Stimulated activated CD8-positive, alpha-beta memory T cell treated with anti-CD3 and anti-CD28 coated beads, Interleukin-15, amount 100 ng/mL, for 48 hours (primary cell): ENCODE measurements at places on chromosomes 3 and 15.
A peak's percentile ranks its signal among the peaks of the same experiment; 100 is the strongest.

DNA sequence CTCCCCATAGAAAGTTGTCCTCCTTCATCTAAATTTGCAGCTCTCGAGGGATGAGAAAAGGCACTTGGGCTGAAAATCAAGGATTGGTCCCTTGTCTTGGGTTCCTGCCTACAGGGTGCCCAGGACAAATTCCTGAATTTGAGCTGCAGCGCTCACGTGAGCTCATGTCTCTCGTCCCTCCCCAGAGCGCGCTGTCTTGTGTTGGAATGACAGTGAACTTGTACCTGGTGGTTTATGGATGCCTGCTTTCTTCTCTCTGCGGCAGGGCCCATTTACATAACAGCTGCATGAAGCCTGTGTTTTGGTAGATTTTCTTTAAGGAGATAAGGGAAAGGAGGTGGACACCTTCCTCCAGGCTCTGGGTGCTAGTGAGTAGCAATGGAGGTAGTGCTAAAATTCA is 4.3 kb downstream of the RYR3 start:
- no peak for DNase-seq

- no peak for DNase-seq
Measured at GRCh38 chr15:85318048-85318731, 62.2 kb upstream of the AKAP13 start.

DNA sequence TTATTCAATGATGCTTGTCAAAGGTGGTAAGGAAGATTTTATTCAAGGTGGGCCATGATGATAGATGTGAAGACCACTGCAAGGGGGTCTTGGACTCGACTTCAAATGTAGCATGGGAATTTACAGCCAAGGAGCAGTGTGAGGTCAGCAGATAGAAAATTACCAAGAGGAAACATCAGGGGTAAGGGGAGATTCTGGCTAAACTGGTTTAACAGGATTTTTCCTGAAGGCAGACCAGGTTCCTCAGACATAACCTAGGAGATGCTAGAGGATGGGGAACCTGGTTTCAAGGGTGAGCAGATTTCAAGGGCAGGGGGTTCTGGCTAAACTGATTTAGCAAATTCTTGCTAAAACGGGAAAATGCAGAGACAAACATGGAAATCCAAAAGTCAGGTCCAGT is 464.9 kb downstream of the TAFA4 start:
- no peak for DNase-seq

DNA sequence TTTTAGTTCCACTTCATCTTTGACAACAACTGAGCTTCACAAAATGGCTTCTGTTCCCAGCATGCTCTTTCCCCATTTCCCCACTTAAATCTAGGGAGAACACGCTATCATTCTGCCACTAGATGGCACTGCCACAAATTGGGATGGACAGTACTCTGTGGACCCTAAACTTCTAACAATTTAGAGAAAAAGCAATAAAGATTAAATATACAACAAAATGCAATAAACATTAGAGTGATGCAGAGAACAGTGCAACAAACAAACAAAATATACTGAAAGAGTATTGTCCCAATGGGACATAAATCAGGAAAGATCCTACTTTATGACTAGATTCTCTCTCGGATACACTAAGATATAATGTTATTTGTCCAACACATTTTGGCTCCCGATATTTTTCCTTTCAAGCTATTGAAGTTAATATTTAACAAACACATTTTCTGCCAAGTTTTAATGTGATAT is 169.7 kb upstream of the TMCO5A start:
- DNase-seq: peak; percentile 9

- peak; percentile 33 for DNase-seq
Measured at GRCh38 chr3:40580494-40581091, 55.8 kb downstream of the ZNF621 start.

- DNase-seq: no peak
Measured at GRCh38 chr15:73984208-73984979, 7.7 kb downstream of the STOML1 start.

- no peak for DNase-seq
Measured at GRCh38 chr3:42749753-42750231, 23.3 kb downstream of the CCDC13 start.

DNA sequence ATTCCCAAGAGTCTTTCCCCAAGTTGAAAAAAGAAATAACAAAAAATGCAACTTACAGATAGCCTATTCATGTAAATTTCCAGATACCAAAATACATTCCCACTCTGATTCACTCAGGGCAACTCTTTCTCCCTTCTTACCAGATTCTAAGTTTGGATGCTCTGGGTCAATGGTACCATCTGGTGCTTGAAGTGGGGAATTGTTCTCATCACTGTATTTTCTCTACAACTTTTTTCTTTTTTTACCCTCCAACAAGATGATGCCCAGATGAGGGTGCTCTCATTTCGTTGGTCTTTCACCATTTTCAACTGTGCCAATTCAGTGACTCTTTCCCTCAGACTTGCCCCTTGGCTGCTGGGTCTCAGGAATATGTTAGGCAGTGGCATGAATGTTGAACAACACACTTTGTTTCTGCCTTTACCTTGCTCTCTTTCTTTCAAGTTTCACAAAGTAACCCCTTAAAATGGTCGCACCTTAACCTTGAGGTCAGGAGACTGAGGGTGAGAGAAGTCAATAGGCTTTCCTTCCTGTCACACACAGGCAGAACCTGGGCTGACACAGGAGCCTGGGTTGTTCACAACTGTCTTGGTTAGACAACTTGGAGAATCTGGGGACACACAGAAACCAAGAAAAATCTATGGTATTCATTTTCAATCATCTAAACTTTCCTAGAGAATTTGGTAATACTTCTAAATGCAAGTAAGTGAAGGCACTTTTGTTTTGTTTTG is 330.7 kb upstream of the SLCO3A1 start:
- DNase-seq: no peak

- DNase-seq: no peak
Measured at GRCh38 chr3:113897373-113897777, 50.4 kb upstream of the ZDHHC23 start.

DNA sequence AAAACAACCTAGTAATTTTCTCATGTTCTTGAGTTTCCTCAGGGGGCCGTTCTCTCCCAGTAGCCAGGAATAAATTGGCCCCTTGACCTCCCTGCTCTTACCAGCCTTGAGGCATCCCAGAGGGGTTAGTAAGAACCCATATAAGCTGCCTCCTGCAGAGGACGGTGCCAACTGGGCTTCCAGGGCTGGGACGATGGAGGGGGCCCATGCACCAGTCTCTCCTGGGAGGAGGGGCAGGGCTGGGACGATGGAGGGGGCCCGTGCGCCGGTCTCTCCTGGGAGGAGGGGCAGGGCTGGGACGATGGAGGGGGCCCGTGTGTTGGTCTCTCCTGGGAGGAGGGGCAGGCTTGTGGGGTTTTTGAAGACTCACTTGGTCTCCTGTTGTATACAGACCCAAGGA is 22.0 kb downstream of the LINGO1 start:
- DNase-seq: no peak

DNA sequence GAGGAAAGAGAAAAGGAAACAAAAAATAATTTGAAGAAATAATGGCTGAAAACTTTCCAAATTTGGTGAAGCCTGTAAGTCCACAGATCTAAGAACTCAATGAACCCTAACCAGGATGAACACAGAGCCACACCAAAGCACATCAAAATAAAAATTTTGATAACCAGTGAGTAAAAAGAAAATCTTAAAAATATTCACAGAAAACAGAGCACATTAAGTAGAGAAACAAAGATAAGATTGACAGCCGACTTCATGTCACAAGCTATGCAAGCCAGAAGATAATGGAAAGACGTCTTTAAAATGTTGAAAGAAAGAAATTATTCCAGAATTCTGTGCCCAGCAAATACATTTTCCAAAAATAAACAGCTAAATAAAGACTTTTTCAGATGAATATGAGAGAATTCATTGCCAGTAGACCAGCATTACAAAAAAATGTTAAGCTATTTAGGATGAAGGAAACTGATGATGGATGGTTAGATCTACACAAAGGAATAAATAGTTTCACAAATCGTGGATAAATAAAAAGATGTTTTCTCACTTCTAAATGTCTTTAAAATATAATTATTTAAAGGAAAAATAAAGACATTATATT is 140.2 kb upstream of the SKOR1 start:
- no peak for DNase-seq

DNA sequence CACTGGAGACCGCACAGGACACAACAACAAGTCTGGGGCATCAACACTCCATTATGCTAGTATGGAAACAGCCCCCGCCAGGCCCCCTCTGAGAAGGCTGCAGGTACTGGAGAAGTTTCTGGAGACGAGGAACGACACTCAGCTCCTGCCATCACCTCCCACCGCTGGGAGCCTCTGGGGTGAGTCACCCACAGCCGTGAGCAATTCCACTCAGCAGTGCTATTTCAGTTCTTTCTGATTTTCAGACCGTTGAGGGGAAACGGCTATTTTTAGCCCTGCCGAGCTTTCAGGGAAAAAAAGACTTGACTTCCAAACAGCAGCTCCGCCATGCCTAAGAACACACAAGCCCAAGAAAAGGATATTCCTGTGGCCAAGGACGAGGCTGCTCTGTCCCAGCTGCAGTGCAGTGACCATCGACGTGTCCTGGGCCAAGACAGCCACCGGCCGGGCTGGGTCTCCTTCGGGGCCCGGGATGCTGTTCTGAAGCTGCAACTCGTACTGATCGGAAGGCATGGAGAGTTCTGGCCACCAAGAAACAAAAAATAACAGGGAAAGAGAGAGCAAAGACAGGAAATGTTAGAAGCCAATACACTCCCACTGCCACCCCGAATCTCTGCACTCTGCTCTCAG is 40.8 kb downstream of the NUP210 start:
- DNase-seq: no peak

DNA sequence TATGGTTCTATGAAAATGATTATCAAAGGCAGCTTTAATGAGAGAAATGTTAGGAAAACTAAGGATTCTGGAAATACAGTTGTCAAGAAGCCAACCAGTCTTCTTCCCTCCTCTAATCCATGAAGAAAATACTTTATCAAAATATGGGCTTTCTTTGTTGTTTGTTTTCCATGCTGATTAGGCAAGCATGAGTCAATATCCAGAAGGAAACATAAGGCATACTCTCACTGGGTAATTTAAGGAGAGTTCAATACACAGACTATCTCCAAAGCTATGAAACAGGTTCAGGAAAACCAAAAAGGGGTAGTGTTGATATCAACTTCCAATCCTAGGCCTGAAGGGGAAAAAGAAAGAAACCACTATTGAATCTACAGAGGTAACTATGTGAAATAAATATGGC is 68.7 kb upstream of the CMC1 start:
- DNase-seq: no peak

DNA sequence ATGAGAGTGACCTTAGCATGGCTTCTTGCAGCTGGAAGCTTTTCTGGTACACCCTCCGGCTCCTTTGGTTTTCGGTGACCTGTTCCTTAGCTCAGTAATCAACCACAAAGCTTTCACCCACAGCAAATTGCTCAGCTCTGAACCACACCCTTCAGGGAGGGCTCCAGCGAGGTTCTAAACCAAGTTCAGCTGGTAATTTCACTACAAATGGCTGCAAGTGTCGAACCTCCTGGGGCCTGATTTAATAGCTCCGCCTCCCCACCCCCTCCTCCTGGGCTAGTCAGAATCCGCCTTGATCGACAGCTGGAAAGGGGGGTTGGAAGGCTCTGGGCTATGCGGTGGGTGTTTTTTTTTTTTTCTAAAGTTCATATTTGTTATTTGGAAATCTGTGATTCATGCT is 150.9 kb upstream of the MCTP2 start:
- peak; percentile 0 for DNase-seq

DNA sequence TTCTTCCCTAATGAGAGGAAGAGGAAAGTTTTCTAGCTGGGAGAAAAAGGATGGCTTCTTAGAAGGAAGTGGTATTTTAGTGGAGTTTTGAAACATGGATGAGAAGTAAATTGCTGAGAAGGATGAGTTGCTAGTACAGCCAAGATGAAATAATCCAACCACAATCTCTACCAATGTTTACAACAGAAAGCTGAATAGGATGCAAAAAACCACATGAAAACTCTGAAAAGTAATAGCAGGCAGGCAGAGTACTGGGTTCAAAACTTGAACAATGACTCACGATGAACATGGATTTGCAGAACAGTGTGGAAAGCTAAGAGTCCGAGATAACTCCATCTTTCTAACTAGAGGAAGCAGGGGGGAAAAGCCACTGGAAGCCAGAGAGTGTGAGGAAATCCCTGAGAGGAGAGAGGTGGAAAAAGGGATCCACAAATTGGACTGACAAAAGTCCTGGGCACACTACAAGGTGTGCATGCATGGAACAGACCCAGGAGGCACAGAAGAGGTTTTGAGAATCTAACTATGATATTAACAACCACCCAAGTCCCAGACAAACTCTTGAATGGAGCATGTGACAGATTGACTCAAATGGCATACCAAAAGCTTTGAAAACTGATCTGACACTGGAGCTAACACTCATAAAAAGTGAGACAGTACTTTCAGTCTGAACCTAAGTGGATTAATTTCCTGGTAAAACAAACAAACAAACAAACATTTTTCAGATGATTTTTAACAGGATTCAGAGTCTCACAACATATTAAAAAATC is 76.7 kb downstream of the ST6GAL1 start:
- no peak for DNase-seq

DNA sequence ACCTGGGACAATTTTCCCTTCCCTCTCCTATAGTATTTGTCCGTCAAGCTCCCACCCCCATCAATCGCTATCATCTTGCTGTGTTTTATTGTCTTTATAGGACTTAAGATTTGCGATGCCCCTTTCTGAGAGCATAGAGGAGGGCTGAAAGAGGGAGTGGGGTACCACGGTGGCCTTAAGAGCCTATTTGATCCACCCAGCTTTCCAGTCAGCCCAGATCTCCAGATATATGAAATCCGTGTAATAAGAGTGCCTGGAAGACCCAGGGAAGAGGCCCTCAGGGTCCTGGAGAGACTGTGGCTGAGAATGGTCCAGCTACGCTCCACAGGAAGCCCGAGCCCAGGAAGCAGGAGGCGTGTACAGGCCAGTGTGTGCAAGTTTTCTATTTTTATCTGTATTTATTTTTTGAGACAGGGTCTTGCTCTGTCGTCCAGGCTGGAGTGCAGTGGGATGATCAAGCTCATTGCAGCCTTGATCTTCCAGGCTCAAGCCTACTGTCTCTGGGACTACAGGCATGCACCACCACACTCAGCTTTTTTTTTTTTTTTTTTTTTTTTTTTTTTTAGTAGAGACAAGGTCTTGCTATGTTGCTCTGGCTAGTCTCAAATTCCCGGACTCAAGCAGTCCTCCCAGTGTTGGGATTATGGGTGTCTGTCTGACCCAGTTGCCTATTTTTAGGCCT is 964 bp upstream of the NCKIPSD start:
- no peak for DNase-seq
